8988T (cell line): ENCODE measurements at places on chromosomes 3 and 15.
A peak's percentile ranks its signal among the peaks of the same experiment; 100 is the strongest.

DNA sequence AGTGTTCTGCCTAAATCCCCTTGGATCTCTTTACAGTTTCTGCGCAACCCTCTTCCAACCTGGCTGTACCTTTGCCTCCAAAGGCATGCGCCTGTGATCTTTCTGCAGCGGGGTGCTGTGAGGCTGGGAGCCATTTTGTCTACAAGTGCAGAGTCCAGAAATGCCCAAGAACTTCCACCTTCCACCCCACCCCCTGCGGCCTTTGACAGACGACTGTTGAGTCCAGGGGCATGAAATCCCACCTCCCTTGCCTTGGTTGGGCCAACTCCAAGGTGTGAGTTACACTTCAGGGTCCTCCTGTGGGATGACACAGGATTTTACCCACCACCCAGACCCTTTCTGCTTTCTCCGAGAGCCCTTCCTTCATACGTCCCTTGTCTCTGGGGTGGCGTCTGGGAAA, 24.1 kb downstream of the HRH1 start:
- no peak for DNase-seq

DNA sequence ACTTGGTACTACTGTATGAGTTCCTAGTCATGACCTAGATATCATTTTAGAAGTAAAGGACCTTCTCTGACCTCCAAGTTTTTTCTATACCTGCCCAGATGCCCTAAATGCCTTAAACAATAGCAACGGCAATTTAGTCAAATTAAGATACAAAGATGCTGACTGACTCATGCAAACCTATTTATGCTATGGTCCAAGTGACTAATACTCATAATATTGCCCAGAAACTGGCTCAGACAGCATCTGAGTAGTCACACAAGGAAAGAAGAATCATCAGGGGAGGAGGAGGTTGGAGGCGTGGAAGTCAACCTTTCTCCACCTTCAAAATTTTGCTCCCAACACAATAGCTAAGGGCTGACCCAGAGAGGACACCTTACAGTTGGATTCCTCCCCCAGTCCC, 6.8 kb downstream of the FYCO1 start:
- no peak for DNase-seq

GRCh38 chr3:31613654-31614053, 80.9 kb downstream of the STT3B start:
- no peak for DNase-seq

DNA sequence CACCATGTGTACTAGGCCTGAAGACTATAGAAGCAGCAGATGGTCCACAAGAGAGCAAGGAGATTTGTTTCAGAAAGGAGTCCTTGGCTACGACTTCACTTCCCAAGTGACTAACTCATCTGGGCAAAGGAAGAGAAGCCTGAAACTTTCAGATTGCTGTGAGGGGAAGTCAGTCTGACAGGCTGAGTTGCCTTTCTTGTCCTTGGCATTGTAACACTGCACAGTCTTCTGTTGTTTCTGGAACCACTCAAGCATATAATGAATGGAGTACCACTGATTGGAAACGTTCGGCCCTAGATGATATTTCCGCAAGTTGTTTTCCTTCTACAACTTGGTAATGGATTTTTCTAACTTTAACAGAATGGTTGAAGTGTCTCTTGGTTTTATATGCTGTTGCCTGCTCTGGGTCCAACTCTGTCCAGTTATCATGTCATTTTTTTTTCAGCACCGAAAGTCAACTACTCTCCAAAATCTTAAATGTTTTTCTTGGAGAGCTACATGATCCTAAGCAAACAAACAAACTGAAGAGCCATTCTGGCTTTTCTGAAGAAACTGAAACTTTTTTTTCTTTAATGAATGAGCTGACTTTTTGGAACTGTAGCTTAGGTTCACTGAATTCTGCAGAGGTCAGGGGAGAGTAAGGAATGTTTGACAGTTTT, 685.7 kb downstream of the MECOM start:
- no peak for DNase-seq

DNA sequence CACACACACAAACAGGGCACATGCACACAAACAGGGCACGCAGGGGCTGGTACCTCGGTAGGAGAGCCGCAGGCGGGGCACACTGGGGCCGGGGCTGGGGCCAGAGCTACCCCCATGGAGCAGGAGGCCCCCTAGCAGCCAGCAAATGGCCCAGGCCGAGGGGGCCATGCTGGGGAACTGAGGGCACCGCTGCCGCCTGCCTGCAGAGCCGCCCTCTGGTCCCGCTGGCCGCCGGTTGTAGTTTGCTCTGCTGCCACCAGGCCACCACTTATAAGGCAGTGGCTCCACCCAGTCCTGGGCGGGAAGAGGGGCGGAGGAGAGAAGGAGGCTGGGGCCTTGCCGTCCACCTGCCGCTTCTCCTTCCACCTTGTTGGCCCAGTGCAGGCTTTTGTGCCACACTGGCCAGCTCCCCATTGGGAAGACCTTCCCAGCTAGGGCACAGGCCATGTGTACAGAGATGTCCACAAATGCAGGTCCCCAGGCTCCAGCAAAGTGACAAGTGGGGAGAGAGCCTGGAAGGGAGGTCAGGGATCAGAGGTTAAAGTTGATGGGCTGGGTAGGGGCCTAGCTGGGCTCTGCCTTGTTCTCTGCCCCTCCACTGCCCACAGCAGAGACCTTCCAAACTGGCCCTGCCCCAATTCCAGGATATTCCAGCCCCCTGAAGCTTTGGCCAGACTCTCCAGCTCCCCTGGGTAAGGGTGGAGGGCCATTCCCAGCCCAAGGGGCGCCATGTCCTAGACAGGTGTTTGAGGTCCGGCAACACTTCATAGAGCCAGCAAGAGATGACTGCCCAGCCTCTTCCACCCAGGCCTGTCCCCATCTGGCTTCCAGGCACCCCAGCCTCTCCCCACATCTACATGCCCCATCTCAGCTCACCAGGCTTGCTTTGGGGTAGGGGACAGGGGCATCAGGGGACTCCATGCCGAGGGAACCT, at the start of gene SEMA3G:
Gene SEMA3G (minus strand): TSS at position 244 of the 934 bp plus-strand sequence. CDS start 76 bp downstream, at position 168.
- peak; percentile 88 for DNase-seq

- no peak for DNase-seq
These were observed 102.6 kb downstream of the ITPR1 start for GRCh38 chr3:4595710-4596113.

DNA sequence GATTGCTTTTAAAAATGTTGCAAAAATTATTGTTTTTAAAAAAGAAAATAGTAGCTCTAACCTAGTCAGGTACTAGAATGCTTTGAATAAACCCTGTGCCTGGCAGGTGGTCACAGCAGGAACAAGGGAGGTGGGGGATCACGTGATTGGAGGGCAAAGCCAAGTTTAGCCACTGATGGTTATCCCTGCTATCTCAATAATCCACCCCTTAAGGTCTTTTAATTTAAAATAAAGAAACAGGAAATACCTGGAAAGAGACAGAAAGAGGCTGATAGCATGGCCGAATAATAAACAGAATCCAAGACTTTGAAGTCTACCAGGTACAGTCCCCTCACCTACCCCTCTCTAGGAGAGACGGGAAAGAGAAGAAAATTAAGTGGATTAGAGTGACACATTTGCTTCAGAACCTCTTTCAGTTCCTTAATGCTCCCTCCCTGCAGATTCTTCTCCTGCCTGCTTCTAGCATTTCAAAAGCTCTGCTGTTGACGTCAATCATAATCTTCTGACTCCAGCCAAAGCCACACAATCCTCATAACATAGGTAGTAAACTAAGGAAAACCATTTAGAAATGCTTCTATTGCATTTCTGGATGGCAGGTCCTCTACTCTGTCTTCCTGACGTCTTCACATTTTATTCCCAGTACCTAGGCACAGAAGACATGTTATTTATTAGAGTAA, 303.4 kb upstream of the MME start:
- no peak for DNase-seq

DNA sequence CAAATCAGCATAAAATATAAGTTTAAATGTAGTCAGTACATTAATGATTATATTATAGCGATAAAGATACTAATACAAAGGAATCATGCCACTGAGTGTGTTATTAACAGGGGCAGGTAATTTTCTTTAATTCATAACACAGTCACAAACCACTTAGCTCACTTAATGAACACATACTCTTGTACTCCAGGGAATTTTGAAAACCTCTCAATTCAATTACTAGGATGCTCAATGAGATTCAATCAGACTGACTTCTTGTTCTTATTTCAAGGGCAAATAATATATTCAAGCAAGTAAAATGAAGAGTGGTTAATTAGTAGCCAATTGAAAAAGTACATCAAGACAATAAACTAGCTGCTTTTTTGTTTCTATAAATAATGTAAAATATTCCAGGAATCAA, 5.8 kb upstream of the SUCNR1 start:
- no peak for DNase-seq

DNA sequence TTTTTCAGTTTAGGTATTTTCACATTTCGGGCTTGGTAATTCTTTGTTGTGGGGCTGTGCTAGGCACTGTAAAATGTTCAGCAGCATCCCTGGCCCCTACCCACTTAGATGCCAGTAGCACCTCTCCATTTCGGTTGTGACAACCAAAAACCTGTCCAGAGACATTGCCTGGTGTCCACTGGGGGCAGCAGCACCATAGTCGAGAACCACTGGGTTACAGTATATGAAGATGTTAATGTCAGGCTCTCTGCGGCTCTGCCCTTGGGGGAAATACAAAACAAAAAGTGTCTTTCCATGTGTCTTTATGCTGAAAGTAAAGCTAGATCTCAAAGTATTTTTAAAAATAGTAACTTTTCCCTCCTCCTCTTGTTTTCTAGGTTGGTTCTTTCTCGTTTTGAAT, 177.2 kb downstream of the ITPR1 start:
- peak; percentile 32 for DNase-seq

- DNase-seq, result no peak
These were observed 72.6 kb upstream of the DPH6 start for GRCh38 chr15:35618260-35619188.

DNA sequence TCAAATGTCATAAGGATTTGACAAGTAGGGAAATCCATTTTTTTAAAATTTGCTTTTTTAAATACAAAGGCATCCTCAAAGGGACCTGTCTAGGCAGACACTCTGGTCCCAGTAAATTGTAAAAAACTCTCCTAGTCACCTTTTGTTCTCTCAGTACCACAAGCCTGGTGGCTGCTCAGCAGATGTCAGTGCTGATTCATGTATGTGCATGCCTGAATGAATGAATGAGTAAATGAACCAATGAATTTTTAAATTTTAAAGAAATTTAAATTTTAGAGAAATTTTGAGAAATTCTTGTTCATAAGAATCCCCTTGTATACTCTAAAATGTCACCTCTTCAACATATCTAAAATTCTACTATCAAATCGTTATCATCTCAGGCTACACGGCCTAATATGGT, 199.5 kb downstream of the TLE3 start:
- DNase-seq, result no peak

DNA sequence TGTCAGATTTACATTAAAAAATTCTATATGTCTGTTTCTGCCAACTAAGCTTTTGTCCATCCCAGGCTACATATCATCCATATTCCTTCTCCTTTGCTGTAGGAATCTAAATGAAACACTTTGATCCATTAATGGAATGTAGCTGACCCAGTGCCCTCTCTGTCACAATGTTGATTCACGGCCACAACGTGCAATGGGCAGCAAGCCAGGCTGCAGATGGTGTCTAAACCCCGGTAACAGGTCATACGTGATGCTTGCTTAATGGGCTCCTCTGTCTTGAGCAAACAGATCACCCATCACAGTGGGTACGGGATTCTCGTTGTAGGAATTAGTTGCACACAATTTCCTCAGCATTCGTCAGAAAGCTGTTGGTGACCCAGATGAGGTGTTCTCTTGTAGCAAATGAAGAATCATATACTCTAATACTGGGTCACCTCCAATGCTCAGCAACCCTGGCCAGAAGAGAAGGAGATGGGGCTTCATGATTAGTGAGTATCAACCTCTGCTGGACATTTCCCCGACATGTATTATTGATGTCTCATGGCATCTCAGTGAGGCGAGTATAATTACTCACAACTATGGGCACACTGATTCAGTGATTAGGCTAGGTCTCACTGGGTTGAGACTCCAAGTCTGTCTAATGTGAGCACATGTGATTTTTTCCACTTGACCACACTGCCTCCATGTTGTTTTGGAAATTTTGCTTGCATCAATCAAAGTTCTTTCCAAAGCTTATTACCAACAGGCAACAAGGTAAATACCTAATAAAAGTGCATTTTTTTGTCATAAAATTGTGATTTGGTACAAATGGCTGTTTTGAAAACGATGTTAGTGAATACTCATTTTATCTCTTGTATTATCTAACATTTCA, 12.9 kb upstream of the DCBLD2 start:
- DNase-seq, result no peak

DNA sequence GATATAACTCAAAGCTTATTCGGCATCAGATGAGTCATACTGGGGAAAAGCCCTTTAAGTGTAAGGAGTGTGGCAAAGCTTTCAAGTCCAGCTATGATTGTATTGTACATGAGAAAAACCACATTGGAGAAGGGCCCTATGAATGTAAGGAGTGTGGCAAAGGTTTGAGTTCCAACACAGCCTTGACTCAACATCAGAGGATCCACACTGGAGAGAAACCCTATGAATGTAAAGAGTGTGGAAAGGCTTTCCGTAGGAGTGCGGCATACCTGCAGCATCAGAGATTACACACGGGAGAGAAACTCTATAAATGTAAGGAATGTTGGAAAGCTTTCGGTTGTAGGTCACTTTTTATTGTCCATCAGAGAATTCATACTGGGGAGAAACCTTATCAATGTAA, 7.5 kb downstream of the ZNF621 start:
- no peak for DNase-seq

DNA sequence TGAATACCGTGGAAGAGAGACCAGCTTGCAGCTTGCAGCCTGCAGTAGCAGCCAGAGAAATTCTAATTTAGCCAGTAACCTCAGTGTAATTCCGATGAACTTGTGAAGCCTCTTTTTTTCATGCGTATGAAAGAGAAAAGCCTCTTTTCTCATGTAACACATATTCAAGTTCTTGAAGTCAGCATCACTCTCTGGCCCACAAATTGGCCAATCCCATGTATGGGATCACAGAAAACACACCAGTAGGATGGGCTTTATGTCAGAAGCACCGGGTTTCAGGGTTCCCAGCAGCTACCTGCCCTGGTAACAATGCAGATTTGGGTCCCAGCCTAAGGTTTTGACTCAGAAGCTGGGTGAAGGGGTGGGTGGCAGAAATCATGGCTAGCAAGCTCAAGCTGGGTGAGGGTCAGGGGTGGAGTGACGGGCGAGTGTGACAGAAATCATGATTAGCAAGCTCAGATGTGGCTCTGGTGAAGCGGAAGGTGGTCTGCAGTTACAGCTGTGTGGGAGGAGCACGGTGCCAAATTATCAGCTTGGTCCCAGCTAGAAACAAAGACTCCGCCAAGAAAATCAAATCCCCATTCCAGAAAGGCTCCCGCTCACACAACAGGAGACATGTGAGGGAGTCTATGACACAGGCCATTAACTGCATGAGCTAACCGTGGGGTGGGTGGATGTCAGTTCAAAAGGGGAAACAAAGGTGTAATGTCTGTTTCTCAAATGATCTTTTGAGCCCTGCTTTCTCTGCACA, 86.6 kb downstream of the SNRK start:
- no peak for DNase-seq
